GF-D8 (cell line): ENCODE measurements at places on chromosomes 11 and 22.

GRCh38 chr22:45188779-45189178 lies 25.1 kb downstream of the NUP50 start:
- DNase-seq: no peak

DNA sequence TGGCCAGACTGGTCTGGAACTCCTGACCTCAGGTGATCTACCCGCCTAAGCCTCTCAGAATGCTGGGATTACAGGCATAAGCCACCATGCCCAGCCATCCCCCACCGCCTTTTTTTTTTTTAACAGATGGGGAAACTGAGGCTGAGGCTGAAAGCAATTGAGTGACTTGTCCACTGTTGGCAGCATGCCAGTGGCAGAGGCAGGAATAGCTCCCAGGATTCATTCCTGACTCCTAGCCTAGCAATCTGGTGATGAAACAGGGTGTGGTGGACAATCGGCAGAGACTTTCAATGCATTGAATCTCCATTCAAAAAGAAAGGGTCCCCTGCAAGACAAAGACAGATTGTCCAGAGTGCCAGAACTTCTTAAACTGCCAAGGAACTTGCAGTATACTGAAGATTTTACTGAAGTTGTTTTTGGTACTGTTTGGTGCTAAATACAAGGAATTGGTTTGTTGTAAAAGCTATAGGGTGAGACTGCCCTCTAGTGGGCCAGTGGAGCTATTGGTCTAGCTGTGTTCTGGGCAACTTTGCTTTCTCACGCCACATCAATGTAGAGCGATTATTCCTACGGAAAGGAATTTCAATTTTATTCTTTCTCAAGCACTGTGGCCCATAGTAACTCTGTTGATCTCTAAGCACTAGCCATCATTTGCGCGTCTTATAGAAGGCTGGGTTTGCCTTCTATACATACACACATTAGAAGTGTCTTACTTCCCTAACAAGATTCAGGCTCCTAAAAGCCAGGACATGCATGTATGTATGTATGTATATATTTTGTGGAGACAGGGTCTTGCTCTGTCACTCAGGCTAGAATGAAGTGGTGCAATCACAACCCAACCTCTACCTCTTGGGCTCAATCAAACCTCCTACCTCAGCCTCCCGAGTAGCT lies 21.0 kb downstream of the C22orf31 start:
- peak; percentile 59 for DNase-seq

DNA sequence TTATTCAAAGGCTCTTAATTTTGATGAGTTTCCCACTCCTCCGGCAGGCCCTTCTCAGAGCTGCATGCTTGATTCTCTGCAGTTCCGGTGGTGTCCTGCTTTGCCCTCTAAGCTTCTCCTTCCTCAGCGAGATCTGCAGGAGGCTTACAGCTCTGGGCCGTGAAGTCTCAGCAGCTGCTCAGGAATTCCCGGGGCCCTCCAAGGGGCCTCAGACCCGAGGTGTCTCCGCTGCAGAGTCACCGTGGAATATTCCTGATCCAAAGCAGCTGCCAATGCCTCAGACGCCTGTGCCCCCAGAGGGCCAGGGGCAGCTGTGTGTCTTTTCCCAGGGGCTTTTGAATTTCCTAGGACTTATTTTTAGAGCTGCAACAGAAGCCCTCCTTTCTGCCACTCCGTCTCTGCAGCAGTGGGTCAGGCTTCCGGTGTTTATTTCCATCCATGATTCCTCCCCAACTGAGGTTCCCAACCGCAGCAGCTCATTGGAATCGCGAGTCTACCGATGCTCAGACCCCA lies 37.2 kb downstream of the RPS6KA4 start:
- no peak for DNase-seq

DNA sequence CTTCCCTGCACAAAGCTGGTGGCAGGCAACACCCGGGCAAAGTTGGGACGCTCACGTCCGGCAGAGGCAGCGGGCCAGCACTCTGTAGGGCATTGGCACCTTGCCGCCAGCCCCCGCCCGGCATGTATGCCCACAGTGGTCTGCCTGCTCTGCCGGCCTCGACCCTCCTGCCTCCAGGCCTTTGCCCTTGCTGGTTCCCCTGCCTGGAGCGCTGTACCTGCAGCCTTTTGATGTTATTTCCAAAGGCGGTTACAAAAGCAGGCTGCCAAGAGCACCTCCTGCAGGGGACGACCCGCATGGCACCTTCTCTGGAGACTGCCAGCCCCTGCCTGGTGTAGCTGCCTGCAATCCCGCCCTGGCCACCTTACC lies 56.5 kb upstream of the SHISAL1 start:
- no peak for DNase-seq

DNA sequence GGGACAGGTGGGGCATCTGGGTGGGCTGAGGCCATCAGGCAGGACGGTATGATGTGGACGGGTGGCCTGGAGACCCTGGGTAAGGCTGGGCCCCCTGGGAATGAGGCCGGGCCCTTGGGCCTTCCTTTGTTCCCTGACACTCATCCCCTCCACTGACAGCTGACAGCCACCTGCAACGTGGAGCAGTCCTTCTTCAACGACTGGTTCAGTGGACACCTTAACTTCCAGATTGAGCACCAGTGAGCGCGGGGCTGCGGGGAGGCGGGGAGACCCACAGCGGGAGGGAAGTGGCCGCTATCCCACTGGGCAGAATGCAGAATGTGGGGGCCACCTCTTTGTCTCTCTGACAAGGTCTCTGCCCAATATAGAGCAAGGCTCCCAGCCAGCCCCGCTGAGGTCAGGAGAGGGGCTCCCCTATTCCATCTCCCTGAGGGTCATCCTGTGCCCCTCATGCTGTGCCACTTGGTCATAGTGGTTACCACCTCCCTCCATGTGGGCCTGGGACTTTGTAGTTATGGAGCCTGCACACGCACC lies 27.7 kb downstream of the FADS3 start:
- DNase-seq: no peak

GRCh38 chr11:11177156-11177808 lies 175.8 kb downstream of the CSNK2A3 start:
- DNase-seq: no peak

DNA sequence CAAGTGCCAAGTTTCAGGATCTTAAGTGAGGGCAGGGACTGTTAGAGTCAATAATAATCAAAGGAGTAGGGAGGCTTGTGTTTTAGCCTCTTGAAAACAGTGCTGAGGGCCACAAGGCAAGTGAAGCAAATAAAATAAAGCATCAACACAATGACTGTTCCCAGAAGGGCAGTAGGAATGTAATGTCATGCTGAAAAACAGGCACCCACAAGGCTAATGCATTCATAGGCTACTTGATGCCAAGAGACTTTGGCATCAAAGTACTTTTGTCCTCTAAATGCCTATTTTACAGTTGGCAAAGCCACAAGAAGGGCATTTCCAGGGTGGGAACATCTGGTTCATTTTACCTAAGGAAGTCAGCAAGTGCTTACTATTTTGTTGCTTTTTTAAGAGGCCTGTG lies 22.9 kb downstream of the RAB39A start:
- no peak for DNase-seq

- DNase-seq: no peak
Measured at GRCh38 chr11:94731880-94732601, 36.1 kb upstream of the AMOTL1 start.

GRCh38 chr22:36493690-36494110 lies 12.3 kb upstream of the TXN2 start:
- DNase-seq: peak; percentile 95

DNA sequence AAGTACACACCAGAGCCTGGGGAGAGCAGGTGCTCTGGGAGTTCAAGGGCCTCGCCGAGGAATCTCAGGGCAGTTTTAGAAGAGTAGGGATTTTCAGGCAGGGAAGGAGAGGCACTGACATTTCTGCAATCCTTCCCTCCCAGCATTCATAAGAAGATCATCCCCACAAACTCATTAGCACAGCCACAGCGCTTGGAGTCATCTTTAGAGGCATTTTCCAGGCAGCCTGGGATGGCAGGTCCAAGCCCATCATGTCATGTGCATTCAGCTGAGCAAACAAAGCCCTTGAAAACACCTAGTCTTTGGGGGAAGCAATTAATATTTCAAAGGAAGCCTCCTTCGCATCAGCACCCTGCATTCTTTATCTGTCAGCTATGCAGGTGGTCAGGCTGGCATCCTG lies 43.8 kb downstream of the MAP6 start:
- no peak for DNase-seq

DNA sequence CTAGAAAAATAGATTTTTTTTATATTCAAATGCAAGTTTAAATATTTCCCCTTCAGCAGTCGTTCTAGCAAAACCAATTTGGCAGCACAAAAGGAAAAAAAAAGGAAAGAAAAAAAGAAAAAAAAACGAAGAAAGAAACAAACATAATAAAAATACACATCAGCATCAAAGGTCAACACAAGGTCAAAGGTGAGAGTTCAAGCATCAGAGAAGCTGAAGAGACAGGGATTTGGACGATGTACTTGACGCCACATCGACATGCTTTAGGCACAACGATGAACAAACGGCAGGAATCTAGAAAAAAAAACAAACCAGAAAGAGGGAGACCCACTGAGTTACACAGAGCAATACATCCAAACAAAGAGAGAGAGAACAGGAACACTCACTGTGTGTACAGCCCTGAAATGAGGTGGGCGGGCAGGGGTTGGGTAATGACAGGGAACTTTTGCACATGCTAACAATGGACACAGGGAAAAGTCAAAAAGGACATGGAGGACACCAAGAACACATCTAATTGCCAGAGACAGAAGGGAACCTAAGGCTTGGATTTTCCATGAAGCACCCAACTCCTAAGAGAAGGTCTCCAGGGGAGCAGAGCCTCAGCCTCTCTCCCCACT lies 19.8 kb upstream of the RAPSN start:
- DNase-seq: no peak

- no peak for DNase-seq
Measured at GRCh38 chr22:47369020-47369419, 606.6 kb downstream of the TBC1D22A start.

DNA sequence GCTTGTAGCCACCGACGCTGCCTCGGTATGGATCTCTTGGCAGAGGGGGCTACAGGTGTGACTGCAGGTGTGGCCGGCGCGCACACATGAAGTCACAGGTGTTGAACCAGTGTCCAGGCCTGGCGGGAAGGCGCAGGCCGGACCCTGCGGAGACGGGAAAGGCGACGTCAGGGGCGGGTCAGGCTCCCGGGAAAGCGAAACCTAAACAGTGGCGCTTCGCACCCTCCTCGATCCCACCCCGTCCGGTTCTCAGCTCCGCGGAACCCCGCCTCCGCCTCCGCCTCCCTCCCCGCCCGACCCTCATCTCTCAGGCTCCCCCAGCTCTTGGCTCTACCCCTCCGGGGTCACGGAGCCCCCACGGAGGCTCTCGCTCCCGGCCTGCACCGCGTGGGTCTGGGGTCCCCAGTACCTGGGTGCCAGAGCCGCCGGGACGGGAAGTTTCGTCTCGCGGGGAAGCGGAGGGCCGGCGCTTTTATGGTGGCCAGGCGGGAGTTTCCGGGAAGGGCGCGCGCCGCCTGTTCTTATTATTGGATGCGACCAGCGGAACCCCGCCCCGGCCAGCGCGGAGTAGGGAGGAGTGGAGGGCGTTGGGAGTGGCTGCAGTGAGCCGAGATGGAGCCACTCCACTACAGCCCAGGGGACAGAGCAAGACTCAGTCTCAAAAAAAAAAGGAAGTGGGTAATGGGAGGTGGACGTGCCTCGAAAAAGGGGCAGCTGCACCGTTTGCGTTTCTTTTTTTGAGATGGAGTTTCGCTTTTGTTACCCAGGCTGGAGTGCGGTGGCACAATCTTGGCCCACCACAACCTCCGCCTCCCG lies at the start of gene IRF7:
IRF7 (minus strand) TSS at position 447 of the 816 bp plus-strand sequence. CDS start 586 bp downstream, outside the sequence.
- peak; percentile 75 for DNase-seq

DNA sequence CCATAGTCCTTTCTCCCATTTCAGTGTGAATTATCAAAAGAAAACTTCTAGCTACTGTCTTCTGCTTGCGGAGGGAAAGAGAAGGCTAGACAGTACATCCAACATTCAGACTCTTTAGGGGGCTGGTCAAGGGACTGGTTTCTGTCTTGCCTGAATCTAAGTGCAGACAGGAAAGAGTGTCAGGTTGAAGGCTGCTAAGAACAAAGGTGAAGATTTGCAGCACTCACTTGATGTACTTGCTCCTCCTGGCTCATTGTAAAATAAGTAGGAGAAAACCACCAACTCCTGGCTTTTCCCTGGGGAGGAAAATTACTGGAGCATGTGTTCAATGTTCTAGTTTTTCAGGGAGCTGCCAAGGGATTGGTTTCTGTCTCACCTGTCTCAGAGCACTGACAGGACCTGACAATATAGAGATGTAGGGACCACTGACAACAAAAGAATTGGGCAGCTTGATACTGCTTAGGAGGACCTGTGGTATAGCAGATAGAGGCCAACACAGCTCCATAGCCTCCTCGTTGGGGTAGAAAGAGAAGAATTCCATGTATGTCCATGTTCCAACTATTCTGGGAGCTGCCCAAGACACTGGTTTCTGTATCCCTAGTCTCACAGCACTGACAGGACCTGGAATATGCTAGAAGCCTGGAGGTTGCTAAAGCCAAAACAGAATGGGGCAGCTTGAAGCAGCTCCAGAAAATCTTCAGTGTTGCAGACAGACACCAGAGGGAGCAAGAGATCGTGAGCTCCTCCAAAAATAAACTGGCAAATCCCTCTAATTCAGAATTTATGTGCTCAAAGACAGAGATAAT lies 39.7 kb upstream of the MMP12 start:
- no peak for DNase-seq

DNA sequence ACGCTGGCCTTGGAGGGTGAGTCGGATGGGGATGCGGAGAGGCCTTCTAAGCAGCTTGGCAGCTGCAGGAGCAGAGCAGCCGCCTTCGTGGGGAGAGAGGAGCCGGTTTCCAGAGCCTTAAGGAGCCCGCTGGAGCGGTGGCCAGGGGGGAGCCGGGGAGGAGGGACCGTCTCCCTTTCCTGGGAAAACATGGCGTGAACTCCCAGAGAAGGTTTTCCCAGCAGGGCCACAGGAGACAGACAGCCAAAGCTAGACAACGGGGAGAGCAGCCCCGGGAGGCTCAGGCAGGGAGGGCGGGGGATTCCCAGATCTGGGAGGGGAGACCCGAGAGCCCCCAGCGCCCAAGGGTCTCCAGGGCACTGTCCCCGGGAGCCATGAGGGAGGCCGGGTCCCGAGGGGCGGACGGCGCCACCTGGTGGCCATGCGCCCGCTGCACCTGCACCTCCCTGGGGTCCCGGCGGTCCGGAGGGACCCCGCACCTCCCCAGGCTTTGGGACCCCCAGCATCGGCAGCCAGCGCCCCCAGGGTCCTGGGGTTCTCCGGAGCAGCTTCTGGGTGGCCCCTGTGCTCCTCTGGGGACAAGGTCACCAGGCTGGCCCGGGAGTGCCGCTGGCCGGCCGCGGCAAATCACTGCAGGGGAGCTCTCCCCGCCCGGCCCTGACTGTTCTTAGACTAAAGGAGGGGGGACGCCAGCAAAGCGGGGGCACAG lies 2.4 kb upstream of the SYT8 start:
- no peak for DNase-seq

- no peak for DNase-seq
Measured at GRCh38 chr11:48095779-48096470, 115.6 kb downstream of the PTPRJ start.

DNA sequence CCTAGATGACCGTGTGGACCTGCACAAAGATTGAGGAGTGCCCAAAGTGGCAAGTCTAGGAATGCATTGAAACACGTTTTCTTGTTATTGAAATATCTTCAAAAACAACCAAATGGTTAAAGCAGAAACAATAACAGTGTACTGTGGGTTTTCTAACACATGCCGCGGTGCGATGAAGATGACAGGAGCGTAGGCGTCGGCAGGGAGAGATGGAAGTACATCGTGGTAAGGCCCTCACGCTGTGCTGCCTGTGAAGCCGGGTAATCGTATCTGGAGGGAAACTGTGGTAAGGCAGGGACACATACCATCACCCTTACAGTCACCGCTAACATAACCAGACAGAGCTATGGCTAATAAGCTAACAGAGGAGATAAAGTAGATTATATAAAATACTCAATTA lies 261.4 kb downstream of the TBC1D22A start:
- no peak for DNase-seq

GRCh38 chr11:6799402-6799801 lies at the start of gene OR6A2:
Gene OR6A2, minus strand, starts transcription at chr11:6799689. Its CDS starts 3,981 bp downstream, at chr11:6795708.
- DNase-seq: no peak
